Fibroblast of skin of abdomen (primary cell): ENCODE measurements at places on chromosomes 3 and 15.

DNA sequence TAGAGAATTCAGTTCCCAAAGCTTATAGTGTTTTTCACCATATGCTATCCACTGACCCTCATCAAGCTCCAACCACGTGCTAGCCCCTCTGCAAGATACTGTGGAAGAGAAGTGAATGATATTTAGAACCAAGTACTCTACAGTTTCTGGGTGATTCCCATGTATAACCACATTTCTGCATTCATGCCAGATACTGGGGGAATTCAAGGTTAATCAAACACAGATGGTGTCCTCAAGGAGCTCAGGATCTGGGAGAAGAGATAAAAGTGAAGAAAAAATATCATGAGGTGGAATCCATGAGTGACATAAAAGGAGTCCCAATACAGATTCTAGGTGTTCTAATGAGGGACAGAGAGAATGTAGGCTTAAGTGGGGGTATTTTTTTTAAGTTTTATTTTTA, 195.8 kb downstream of the FHIT start:
- peak; percentile 5 for DNase-seq

- no peak for DNase-seq
Observed at GRCh38 chr3:42590989-42591756, 513 bp downstream of the SS18L2 start.

GRCh38 chr3:59777667-59778077, 727.8 kb upstream of the CFAP20DC start:
- no peak for DNase-seq

DNA sequence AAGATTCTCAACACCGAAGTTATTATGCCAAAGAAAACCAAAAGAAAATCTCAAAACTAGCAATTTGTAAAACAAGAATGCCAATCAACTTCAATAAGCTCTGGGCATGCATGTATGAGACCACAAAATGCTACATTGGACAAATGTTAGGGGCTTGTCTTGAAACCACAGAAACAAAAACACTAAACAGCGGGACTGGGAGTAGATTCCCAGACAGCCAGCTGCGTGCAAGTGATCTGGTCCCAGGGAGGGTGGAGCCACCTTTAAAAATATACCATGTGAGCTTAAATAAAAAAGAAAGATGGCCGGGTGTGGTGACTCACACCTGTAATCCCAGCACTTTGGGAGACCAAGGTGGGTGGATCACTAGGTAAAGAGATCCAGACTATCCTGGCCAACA, 163.6 kb upstream of the PRICKLE2 start:
- no peak for DNase-seq

- DNase-seq: no peak
Observed at GRCh38 chr3:3089017-3089416, 21.2 kb downstream of the IL5RA start.

GRCh38 chr3:119637679-119638477, 22.5 kb downstream of the POPDC2 start:
- peak; percentile 95 for DNase-seq

DNA sequence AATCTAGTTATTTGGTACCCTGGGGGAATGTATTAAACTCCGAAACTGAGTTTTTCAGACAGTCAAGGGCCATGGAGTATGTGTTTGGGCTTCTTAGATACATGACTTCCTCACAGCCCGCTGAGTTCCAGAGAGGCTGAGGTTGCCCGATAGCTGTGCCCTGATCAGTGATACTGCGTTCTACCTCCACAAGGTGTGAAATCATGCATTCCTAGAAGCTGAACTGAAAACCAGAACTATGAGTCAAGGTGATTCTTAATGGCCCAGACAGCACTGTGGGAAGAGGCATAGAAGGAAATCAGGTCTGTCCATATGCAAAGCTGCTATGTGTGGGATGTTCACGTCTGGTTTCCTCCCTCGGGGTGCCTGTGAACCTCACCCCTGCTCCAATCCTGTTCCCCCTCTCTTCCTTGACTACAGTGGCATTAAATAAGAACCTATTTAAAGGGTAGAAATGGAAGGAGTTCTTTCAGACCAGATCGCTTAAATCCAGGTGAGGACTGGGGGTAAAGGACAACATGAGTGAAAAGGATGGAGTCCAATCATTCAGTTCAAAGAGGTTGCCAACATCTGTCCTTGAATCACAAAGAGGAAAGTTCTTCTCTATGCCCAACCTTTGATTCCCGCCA, 74.3 kb downstream of the MYO1E start:
- DNase-seq: no peak

GRCh38 chr3:87541723-87542122, 265.3 kb upstream of the POU1F1 start:
- no peak for DNase-seq

GRCh38 chr3:27166888-27167287, 202.3 kb downstream of the NEK10 start:
- peak; percentile 97 for DNase-seq

GRCh38 chr15:68387381-68388143, 44.4 kb downstream of the ITGA11 start:
- peak; percentile 11 for DNase-seq

DNA sequence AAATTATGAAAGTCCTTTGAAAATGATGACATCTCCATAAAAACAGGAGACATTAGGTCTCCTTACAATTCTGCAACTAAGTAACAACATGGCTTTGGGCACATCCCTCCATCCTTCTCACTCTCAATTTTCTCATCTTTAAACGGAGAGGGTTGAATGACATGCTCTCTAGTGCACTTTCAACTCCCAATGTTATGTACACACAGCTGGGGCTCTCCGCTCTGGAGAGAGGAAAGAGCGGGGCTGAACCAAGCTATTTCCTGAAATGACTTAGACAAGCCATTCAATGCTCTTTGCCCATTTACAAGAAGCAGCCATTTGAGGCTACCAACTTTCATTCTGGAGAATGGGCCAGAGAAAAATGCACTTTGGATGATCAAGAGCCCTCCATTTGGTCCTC, 144.2 kb upstream of the BNIP2 start:
- no peak for DNase-seq

GRCh38 chr3:64097920-64098319, 74.6 kb upstream of the PSMD6 start:
- no peak for DNase-seq

- DNase-seq: peak; percentile 37
Observed at GRCh38 chr3:89957451-89957850, 850.0 kb downstream of the EPHA3 start.

DNA sequence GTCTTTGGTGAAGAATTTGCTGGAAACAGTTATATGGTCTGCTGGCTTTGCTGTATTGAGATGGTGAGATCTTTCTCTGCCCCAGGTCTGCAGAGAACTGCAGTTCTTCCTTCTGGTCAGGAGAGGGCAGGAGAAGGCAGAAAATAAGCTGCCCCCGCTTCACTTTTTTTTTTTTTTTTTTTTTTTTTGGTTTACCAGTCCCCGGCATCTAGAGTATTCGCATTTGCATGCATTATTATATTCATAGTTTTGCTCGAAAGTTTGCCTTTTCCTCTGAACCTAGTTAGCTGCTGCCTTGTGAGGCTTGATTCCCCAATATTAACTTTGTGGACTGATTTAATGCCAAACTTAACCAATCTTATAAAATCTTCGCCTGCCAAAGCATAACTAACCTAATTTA, 10.6 kb upstream of the PARL start:
- peak; percentile 52 for DNase-seq

DNA sequence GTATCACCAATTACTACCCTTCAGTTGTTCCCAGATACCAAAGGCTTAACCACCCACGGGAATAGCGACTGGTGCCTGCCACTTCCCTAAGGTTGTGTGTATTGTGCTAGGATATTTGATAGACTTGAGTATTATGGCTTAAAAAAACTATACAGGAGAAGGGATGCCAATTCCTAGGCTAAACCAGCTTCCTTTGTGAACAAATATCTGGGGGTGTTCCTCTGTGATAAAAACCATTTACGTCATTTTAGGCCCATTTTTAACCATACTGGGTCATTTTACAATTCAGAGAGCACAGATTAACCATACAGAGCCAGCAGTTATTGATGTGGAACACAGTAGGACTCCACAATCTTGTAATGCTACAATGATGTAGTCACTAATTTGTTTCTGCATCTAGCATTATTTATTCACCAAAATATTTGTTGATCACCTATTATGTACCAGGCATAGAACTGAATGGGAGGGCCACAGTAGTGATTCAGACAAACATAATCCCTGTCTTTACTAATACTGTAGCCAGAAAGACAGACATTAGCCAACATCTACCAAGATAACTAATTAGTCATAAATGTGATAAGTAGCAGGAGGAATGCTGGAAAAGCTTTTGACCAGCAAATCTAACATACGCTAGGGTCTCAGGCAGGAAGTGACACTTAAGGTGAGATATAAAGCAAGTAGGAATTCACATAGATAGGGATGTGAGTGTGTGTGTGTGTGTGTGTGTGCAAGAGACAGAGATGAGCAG, 184.8 kb downstream of the MECOM start:
- DNase-seq: peak; percentile 6

GRCh38 chr3:104245261-104245660, 1121.4 kb upstream of the ALCAM start:
- DNase-seq: peak; percentile 37

DNA sequence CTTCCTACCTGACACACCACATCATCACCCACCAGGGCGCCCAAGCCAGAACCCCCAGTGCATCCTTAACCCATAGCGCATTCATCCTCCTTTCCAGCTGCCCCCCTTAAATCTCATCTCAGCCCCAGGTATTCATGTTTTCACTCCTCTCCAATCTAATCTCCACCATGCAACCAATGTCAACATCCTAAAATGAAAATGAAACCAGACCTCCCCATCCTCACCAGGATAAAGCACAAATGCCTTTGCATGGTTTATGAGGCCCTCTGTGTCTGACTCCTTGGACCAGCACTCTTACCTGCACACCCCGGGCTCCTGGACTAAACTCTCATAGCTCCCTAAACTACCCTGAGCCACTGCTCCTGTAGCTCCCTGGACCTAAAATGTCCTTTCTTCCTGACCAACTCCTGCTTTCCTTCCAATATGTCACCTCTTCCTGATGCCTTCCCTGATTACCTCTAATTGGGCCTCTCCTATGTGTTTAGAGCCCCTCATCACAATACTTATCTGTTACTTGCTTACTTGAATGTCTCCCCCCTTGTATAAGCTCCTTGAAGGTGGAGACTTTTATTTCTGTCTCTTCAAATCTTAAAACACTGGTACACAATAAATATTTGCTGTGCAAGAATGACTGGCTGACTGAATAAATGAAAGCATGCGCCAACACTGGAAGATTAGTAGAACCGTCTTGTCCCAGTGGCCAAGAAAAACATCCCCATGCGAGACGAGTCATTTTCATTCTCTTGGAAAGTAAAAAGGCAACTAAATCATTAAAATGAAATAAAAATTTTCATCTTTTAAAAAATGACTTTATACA, 142.5 kb downstream of the XXYLT1 start:
- DNase-seq: no peak

- no peak for DNase-seq
Observed at GRCh38 chr3:11305509-11305908, 33.3 kb downstream of the ATG7 start.

DNA sequence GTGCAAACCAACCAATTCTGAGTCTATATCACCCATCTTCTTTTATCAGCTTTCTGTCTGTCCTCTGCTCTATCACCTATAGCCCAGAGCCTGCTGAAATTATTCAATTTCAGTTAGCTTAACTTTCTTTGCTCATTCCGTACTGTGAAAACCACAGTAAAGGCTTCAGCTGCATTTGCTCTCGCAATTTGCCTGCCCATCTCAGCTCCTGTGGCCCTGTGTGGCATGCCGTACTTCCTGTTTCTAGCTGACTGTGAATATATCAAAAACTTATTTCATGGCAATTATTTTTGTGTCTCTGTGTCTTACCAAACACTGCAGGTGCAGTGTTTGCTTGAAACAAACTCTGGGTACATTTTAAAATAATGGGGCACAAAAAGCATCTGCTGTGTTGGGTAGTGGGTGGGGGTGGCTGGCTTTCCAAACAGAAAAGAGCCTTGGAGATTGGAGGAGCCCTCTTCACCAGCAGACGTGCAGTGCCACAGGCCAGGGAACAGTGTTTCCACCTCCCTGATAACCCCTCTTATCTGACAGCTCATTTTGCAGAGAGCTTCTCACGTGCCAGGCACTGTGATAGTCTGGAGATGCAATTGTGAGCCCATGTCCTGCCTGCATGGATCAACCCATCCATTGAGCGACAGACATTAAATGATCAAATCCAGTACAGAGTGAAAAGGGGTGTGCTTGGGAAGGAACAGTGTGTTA, 45.2 kb downstream of the GASK1A start:
- no peak for DNase-seq

DNA sequence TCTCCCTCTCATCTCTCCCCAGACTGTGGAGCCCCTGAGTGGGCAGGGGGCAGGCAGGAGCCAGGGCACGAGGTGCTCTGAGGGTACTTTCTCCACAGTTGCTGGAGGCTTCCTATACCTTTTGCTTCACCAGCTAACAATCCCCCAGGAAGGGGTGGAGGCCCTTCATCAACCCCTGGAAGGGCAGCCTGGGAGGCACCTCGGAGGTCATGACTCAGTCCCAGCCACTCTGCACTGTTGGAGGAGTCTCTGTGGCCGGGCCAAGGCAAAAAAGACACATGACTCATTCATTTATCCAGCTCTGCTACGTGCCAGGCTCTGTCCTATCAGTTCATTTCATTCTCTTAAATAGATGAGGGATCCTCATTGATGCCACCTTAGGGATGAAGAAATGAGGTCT, 15.6 kb upstream of the KY start:
- peak; percentile 36 for DNase-seq

DNA sequence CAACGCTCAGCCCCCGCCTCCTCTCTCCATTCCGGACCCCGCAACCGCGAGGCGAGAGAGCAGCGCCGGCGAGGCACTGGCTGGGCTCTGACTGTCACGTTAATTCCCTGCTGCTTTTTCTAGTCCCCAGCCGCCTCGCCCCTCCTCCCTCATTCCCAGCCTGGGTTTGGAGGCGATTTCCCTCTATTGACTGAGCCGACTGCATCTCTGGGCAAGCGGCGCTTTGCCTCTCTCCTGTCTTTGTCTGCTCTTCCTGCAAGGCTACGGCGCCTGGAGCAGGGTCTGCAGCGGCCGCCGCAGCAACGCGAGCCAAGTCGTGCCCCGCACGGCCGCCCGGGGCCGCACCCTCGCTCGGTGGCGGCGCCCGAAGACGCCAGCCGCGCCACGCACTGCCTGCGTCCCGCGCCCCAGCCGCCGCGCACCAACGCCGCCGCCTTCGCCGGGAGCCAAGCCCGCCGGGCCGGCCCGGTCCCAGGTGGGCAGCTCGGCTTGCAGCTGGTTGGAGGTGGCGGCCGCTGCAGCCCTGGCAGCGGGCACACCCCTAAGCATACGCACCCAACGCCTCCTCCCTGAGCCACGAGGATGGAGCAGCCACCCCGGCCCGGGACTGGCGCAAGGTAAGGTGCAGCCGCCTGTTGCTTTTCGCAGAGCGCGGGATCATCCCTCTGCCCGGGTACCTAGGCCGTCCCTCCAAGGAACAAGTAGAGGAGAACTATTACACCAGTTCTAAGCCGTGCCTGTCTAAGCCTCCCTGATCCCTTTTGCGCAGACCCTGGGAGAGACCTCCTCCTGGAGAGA, at the start of gene LRRC3B:
Gene LRRC3B, plus strand, starts transcription at position 152 of the 798 bp plus-strand sequence. CDS start 86,901 bp downstream, outside the sequence.
- DNase-seq: peak; percentile 1

- DNase-seq: no peak
Observed at GRCh38 chr15:32825219-32825618, 107.4 kb downstream of the GREM1 start.
